Calu3 (cell line): ENCODE measurements at places on chromosomes 1 and 21.

- no peak for DNase-seq
Observed at GRCh38 chr1:202603435-202603834, 106.8 kb downstream of the SYT2 start.

DNA sequence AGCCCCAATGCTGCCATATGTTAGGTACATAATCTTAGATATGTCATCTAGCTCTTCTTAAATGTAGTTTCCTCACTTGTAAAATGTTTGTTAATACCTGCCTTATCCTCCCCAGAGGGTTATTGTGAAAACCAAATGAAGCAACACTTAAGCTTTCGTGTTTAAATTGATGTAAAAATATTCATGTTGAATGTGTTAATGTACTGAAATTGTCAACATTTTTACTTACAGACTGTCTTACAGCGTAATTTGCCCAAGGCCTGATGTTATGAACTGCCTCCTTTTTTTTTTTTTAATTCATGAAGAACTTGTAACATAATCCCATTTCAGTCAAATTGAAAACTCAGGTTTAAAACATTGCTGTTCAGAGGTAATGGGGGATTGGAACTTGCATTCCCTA is 25.6 kb upstream of the ENAH start:
- no peak for DNase-seq

DNA sequence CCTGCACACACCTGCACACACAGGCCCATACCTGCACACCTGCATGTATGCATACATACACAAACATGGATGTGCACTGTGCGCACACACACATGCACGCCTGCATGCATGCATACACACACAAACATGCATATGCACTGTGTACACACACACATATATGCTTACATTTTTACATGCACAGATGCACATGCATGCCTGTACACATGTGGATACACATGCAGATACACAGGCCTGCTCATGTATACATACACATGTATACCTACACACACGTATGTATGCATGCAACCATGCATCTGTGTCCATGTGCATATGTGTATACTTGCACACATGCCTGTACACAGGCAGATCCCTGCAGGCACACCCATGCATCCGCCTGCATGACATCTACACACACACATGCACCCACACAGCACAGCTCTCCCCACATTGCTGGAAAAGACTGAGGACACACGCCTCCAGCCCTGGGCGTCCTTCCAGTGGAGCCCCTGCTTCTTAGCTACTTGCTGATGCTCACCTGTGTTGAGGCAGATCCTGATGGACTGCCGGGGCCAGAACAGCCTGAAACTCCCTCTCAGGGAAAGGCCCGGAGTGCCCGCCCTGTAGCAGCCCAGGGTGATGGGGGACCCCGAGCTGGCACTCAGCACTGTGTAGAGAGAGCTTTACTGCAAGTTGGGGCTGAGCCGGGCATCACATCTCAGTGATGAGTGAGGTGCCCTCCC is 28.6 kb downstream of the KRTAP10-1 start:
- DNase-seq, result no peak

- DNase-seq, result no peak
Observed at GRCh38 chr1:226631229-226632000, 82.9 kb downstream of the STUM start.

DNA sequence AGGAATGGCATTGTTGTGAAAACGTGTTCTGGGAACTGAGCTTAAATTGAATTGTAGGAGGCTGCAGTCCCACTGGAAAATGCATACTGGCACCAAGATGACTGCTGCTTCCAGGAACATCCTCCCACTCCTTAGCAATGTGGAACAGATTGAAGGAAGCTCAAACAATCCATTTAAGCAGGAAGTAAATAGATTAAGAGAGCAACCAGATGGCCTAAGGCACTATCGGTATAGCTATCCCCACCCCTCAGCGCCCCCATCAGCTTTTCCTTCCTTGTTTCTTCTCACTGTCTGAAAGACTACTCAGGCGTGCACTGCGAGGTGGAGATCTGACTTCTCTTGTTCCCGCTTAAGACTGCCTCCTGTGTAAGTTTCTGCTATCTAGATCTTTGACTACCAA is 4.0 kb upstream of the IFI16 start:
- no peak for DNase-seq

DNA sequence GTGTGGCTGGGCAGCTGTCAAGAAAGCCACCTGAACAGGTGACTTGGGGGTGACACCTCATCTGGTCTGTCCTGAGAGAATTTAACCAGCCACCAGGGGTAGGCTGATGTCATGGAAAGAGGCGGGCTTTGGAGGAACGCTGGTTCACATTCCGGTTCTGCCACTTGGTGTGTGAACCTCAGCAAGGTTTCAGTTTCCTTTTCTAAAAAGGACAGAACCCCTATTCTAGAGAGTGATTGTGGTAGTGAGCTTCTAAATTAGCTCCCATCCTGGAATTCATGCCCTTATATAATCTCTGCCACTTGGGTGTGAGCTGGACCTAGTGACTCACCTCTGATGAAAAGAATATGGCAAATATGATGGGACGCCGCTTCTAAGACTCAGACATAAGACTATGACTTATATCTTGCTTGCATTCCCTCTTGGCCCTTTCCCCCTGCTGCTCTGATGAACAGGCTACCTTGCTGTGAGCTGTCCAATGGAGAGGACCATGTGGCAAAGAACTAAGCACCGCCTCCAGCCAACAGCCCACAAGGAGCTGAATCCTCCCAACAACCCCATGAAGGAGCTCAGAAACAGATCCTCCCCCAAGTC is 332.1 kb downstream of the RRAGC start:
- peak; percentile 68 for DNase-seq

GRCh38 chr1:173023343-173023742 is 27.4 kb downstream of the TNFSF18 start:
- no peak for DNase-seq

DNA sequence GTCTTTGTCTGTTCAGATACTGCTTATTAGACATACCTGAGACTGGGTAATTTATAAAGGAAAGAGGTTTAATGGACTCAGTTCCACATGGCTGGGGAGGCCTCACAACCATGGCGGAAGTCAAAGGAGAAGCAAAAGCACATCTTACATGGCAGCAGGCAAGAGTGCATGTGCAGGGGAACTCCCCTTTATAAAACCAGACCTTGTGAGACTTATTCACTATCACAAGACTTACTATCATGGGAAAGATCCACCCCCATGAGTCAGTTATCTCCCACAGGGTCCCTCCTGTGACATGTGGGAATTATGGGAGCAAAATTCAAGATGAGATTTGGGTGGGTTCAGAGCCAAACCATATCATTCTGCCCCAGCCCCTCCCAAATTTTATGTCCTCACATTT is 7.1 kb upstream of the PSMA5 start:
- no peak for DNase-seq

- DNase-seq, result no peak
Observed at GRCh38 chr1:33965086-33965485, 101.2 kb downstream of the HMGB4 start.

GRCh38 chr1:160122978-160123495 is 7.5 kb downstream of the ATP1A2 start:
- no peak for DNase-seq

DNA sequence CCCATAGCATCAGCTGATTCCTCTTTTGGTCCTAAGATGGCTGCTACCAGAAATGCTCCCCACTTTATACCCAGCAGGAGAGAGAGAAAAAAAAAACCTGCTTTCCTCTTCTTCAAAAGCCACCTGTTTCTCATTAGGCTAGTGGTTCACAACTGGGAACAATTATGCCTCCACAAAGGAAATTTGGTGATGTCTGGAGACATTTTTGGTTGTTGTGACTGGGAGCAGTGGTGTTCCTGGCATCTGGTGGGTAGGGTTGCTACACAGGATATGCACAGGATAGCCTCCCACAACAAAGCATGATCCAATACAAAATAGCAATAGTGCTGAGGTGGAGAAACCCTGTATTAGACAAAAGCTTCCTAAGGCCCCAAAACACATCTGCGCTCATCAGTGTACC is 38.5 kb upstream of the SGIP1 start:
- DNase-seq, result no peak

GRCh38 chr1:210358626-210359025 is 29.9 kb downstream of the HHAT start:
- DNase-seq, result no peak

DNA sequence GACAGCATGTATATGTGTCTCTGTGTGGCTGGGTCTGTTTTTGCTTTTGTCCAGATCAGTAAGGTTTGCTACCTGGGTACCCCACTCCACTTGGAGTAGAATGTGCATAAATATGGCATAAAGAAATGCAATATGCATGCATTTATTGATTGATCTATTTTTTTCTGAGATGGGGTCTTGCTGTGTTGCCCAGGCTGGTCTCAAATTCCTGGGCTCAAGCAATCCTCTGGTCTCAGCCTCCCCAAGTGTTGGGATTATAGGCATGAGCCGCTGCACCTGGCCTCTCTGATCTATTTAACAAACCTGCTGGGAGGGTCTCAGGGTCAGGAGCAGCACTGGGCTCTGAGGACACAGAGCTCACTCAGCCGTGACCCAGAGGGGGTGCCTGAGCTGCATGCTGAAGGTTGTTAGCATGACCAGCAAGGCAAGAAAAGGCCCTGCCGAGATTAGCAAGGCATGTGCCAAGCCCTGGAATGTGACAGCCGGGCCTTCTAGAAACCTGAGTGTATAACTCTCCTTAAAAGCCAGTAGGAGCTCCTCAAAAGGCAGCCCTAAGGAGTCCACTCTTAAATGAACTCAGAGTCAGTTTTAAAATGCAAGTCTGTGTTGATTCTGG is 22.5 kb downstream of the PCSK9 start:
- no peak for DNase-seq

GRCh38 chr1:57115030-57115614 is 149.3 kb upstream of the C8B start:
- DNase-seq, result no peak
